ENCODE measurements at places on chromosomes 13 and 19.

GRCh38 chr13:21016487-21016886, 44.9 kb downstream of the LATS2 start:
- DNase-seq: no peak

- DNase-seq: no peak
These were observed 55.8 kb downstream of the SMARCA4 start for GRCh38 chr19:11016631-11017030.

- DNase-seq: peak; percentile 87
These were observed 121.7 kb downstream of the FNDC3A start for GRCh38 chr13:49097374-49097773.

DNA sequence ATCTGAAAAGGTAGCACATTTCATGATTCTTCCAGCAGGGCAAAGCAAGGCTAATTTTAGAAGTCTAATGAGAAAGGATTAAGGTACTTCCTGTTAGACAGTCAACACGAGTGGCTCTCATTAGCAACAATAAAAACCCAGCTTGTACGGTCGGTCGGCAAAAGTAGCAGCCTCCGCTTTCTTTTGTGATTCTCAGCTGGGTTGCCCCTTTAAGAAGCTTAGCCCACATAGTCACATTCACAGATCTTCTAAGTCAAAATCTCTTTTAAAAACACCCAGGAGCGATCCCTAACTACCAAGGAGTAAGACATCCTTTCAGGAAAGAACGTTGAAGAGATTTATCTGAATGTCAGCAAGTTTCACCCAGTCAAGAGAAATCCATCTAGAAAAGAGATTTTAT, 684.8 kb downstream of the DIAPH3 start:
- DNase-seq: no peak

- DNase-seq: peak; percentile 33
These were observed 26.2 kb downstream of the CELF5 start for GRCh38 chr19:3250675-3251074.

DNA sequence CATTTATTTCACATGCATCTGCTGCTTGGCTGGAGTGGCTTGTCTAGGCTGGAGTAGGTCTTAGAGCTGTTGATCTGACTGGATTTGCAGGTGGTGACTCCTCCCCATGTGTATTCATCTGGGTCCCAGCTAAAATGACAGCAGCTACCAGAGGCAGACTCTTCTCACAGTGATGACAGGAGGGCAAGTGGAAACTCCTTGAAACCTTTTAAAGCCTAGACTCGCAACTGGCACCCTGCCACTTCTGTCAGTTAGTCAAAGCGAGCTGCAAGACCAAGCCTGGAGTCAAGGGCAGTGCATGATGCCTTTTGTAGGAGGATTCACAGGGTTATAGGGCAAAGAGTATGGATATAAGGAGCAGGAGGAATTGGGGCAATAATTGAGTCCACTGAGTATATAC, 65.2 kb downstream of the TEX26 start:
- no peak for DNase-seq

GRCh38 chr13:112980434-112980833, 11.4 kb downstream of the MCF2L start:
- DNase-seq: peak; percentile 28
